ENCODE measurements at places on chromosomes 16 and 17. TPM values are rescaled to one million over a fixed set of nuclear protein-coding genes. Genes with fewer than 3 reads are reported as not detected.

Gene EVPLL
- not detected for total RNA-seq

Gene EZH1
- total RNA-seq = 32.2 TPM

- no peak for DNase-seq
Measured at GRCh38 chr17:82528484-82529265, 9.1 kb downstream of the FOXK2 start.

- DNase-seq = no peak
Measured at GRCh38 chr16:88282564-88283395, 100.0 kb upstream of the ZNF469 start.

- peak; percentile 53 for DNase-seq
Measured at GRCh38 chr16:67000384-67001351, 12.3 kb downstream of the CES4A start.

Gene UNC45B
- 2.2 TPM for total RNA-seq

Gene DGKE
- total RNA-seq = 2.8 TPM

Data from glutamatergic neuron (in vitro differentiated cells).